ENCODE measurements at places on chromosomes 13 and 19.

GRCh38 chr13:99257291-99257690 is 888 bp downstream of the GPR18 start:
- DNase-seq, result no peak

DNA sequence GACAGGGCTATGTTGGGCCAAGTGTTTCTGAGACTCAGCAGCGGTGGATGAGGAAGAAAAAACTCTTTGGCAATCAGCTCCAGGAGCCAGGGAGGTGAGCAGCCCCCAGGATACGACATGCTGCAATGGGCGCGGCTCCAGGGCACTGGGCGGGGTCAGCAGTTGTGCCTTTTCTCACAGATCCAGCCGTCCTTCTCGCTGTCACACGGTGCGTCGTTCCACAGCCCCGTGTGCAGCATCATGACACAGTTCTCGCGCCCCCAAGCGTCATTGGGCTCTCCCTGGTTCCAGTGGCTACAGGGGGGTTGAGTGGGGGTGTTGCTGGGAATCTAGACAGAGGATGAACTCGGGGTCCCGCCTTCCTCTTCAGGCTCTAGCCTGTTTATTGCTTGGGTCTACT is 2.7 kb downstream of the CLEC4G start:
- no peak for DNase-seq

DNA sequence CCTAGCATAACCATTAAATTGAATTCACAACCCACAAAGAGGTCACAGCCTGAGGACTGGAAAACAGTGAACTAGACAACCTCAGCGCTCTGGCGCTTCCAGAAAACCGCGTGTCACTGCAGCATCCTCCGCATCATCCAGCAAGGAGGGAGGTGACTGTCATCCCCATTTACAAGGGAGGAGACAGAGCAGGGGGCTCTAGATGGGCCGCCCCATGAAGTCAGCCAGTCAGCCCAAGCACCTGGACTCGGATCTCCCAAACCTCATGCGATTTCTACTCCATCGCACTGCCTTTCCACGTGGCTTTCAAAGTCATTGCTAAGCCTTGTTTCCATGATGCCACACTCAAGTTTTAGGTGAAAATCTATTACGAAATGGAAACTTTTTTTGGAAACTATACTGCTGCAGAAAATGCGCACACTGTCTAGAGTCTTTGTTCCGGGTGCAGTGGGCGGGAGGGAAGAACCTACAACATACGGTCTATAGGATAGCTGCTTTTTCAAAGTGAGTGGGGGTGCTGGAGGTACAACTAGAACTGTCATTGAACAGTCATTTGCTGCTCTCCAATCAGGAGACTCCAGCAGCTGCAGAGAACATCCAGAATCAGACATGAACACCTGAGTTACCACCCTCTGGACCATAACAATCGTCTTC is 2.8 kb downstream of the AP3D1 start:
- DNase-seq, result no peak

- DNase-seq, result no peak
Measured at GRCh38 chr19:40524133-40524549, 52.5 kb upstream of the SHKBP1 start.

- no peak for DNase-seq
Measured at GRCh38 chr13:112926003-112926402, 43.0 kb upstream of the MCF2L start.
